ENCODE measurements at places on chromosomes 12 and 14. TPM values are rescaled to one million over a fixed set of nuclear protein-coding genes. Genes with fewer than 3 reads are reported as not detected.

Gene USP15
- 69.1 TPM for total RNA-seq

- DNase-seq: no peak
Observed at GRCh38 chr14:75847584-75847983, 134.2 kb downstream of the TGFB3 start.

- no peak for DNase-seq
Observed at GRCh38 chr12:91388573-91388972, 206.0 kb upstream of the DCN start.

DNA sequence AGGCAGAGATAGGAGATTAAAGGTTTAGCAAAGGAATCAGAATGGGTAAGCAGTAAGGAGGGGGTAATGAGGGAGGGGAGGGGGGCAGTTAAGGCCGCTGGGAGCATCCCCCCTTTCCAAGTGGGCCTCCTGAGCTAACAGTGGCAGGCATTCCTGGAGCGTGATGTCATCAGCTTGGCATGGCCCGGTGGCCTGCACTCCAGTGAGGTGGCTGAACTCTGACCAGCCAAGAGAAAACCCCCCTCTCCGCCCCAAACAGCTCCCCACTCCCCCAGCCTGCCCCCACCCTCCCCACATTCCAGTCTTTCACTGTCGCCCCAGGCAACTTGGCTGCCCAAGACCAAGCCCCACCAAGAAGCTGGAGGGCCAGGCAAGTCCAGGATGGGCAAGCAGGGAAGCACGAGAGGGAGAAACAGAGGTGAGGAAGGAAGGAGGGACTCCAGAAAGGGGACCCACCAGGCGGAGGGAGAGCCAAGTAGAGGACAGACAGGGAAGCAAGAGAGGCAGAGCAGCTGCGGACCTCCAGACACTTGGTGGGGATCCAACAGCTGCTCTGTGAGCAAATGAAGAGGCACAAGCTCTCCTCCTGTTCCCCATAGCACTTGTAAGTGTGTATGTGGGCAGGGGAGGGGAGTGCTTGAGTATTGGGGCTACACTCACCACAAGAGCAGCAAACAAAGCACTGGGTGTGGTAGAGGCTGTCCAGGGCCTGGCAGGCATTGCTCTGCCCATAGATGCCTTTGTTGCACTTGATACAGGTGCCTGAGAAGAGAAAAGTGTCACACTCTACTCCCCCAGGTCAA, 4.5 kb downstream of the AJUBA start:
- DNase-seq: no peak

- no peak for DNase-seq
Observed at GRCh38 chr12:116884871-116885270, 3.6 kb upstream of the HRK start.

DNA sequence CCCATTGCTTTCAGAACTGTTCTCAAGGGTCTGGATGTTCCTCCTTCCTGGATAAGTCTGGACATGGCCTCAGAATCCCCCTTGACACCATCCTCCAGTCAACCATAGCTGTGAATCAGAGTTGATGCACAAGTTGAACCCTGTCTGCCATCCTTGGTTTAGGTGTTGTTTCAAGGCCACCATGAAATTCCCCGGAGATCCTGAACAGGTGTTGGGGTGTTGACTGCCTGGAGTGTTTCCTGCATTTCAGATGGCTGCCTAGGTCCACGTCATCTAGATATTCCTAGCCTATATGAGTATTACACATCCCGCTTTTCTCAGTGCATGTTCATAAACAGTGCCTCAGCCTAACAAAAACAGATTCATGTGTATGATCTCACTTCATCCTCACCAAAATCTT, 86.7 kb upstream of the PWP1 start:
- no peak for DNase-seq

GRCh38 chr12:94149119-94149780, 873 bp downstream of the PLXNC1 start:
- no peak for DNase-seq

DNA sequence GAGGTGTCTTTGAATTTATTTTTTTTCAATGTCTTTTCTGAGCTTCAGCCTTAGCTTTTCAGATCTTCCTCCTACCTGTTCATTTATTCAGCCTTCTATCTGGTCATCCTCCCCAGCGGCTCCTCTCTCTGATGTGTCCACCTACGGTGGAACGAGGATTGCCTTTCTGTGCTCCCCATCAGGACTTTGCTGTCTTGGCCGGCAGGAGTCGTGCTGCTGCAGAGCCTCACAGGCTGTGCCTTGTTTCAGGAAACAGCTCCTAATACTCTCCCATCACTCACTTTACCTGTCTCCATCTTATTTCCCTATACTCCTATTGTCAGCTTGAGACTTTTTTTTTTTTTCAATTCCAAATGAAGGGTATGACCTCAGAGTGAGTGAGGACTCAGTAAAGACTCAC, 76.9 kb downstream of the KICS2 start:
- no peak for DNase-seq

DNA sequence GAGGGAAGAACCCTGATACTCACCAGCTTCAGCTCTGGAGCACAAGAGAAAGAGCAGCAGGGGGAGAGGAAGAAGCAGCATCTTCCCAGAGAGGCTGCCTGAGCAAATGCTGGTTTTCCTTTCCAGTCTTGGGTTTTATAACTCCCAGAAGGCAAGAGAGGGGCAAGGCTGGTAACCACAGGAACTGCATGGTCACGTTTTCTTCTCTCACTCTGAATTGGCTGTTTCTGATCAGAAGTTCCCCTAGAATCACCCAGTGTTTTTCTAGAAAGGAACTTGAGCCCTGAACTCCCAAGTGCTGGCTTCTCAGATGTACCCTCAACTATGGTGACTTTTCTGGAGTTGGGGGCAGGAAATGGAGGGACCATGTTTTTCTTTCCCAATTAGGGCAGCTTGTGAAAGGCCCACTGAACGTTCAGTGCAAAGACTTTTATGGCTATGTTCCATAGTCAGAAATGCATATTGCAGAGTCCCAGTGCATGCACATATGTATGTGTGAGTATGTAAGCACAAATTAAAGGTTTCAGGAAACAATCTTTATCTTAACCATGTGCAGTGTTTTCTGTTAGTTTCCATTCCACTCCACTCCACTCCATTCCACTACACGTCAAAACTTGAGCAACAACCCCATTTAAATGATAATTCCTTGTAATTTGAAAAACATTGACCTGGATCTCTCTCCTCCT, at the start of gene CMA1:
Gene CMA1 (minus strand): TSS at position 111 of the 686 bp plus-strand sequence. CDS start 30 bp downstream, at position 81.
- no peak for DNase-seq

Gene TAS2R19
- total RNA-seq: 4.1 TPM

Gene MARK3
- total RNA-seq: 80.6 TPM

GRCh38 chr14:32374155-32374554, 45.1 kb downstream of the AKAP6 start:
- DNase-seq: no peak

Gene ATF7
- total RNA-seq: 12.1 TPM

- DNase-seq: no peak
Observed at GRCh38 chr14:104462651-104463630, 116.6 kb upstream of the C14orf180 start.

GRCh38 chr12:10557766-10558165, 52.1 kb downstream of the EIF2S3B start:
- DNase-seq: no peak

GRCh38 chr14:100346306-100347091, 23.4 kb downstream of the SLC25A47 start:
- DNase-seq: no peak

DNA sequence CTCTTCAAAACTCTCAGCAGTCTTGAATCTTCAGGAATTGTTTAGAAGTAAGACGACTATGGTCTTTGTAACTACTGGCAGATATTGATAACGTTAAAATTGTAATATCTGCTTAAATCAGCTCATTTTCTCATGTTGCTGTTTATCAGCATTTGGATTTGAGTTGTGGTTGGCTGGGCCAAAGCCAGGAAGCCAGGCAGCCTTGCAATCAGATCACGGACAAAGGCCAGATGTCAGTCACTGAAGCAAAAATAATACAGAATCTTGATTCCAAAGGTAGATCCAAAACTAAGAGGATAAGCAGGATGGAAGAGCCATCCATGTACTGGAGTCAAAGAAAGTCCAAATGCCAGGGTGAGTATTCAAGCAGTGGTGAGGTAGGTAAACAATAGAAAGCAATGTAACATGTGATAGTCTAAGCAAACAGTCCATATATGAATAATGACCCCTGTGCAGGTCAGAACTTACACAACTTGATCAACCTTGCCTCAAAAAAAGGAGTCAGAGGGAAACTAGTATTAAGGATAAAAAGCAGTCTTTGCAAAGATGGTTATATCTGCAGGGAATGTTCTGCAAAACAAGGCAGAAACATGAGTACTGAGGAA, 95.8 kb upstream of the RAP1B start:
- DNase-seq: no peak

Gene NOS1
- 0.04 TPM for total RNA-seq

GRCh38 chr12:50862316-50862715, 19.6 kb downstream of the TMPRSS12 start:
- DNase-seq: no peak

- DNase-seq: no peak
Observed at GRCh38 chr12:89864411-89864810, 155.8 kb upstream of the ATP2B1 start.

GRCh38 chr12:109741286-109741969, 27.8 kb downstream of the FAM222A start:
- no peak for DNase-seq

Gene P2RX2
- not detected for total RNA-seq

- DNase-seq: no peak
Observed at GRCh38 chr12:73867147-73867546, 670.5 kb upstream of the ATXN7L3B start.

- DNase-seq: no peak
Observed at GRCh38 chr14:102378830-102379229, 16.1 kb downstream of the TECPR2 start.

DNA sequence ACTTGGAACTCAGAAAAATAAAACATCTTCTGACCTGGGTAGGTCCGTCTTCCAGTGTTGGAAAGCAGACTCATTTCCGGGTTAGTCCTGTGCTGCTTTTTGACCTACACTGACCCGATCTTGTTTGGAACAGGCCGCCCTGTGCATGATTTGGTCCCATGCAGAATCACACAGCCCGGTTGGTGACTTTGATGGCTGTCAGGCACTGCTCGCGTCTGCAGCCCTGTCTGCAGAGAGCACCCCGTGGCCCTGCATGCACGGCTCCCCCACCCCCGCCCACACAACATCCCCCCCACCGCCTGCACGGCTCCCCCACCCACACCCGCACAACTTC, 31.6 kb downstream of the PACS2 start:
- no peak for DNase-seq

GRCh38 chr12:66379616-66380015, 77.3 kb downstream of the HELB start:
- DNase-seq: no peak

DNA sequence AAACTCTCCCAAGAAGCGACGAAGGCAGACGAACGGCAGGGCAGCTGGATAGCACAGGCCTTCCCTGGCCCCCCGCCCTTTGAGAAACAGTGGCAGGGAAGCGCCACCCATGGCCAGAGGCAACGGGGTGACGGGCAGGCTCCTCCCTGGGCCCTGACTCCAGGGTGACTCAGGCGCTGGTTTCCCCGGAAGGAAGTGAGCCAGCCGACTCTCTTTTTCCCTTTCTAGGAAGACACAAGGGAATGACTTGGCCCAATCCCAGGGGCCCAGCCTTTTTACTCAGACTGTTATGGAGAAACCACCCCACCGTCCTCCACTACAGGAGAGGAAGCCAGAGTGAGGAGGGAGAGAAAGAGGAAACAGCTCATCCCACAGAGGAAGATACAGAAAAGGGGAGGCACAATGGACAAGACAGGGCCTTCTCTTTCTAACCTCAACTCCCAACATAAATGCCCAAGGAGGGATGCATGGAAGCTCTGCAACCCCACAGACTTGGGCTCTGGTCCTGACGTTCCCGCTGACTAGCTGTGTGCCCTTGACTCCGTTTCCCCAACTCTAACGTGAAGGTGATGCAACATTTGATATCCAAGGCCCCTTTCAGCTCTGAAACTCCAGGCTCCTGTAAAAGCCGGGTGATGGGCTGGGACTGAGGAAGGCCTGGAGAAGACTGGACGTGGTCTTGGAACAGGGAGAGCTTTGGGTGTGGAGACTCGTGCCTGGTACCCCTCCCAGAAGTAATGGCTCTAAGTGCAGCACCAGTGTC, 27.9 kb downstream of the ACTN1 start:
- DNase-seq: no peak

DNA sequence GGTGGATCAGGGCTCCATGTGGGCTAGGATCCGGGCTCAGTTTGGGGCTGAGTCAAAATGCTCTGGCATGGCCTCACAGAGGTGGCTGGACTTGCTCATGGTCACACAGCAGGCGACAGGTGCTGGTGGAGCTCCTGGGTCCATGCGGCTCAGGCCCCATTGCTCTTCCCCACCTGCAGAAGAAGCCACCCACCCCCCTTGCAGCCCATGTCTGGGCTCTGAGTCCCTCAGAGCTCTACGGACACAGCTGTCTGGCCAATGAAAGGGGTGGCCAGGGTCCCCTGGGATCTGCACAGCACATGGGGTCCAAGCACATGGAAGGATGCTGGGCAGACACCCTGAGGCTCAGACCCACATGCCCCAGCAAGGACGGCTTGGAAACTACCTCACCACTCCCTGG, 17.0 kb upstream of the C14orf180 start:
- DNase-seq: no peak

- no peak for DNase-seq
Observed at GRCh38 chr14:50001151-50001998, 108.5 kb downstream of the ARF6 start.

Gene ANAPC5
- total RNA-seq: 167 TPM

DNA sequence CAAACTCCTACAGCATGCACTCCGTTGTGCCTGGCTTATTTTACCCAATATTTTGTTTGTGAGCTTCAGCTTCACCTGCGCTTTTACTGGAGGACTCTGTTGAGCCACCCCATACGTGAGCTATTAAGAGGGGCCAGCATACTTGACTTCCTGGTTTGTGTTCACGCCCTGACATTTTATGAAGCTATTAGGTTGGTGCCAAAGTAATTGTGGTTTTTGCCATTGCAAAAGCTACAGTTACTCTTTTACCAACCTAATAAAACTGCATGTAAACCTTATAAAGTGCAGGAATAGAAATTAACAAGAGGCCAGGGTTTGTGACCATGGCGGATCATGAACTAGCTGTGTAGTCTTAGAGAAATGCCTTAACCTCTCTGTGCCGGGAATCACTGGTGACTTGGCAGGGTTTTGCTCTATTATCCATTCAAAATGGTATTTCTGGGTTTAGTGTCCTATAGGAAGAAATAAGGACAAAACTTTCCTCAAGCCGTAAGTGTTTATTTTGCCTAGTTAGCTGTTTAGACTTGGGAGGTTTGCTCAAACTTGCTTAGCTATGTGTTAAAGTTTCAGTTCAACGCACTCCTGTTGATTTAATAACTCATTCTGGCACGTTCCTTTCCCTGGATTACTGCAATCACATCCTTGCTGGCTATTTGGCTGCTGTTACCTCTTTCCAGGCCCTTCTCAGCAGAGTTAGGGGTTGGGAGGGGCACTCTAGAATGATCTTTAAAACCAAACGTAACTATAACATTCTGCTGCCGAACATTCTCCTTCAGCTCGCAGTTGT, 1027.6 kb downstream of the BCL11B start:
- no peak for DNase-seq

- no peak for DNase-seq
Observed at GRCh38 chr14:68680541-68681051, 112.3 kb downstream of the ZFP36L1 start.

GRCh38 chr12:91109148-91109564, 2.1 kb downstream of the LUM start:
- DNase-seq: no peak

Data from pulmonary artery endothelial cell (primary cell).